ENCODE measurements at places on chromosomes 3 and 15.

GRCh38 chr15:74716651-74717050 lies 8.7 kb downstream of the CYP1A1 start:
- DNase-seq: no peak

DNA sequence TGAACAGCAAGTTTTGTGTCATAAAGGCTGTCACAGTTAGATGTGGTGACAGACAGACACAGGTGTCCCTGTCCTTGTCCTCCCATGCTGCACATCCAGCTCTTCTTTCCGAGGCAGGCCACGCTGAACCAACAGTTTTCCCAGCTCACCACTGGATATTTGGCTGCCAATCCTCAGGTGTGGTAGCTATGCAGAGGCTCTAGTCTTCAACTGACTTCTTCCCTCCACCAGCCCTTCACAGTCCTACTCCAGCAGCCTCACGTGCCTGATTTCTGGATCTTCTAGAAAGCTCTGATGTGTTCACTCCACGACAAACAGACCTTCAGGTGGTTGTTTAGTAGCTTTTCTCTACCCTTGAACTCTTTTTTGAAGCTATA lies 145.5 kb downstream of the UACA start:
- DNase-seq: no peak

DNA sequence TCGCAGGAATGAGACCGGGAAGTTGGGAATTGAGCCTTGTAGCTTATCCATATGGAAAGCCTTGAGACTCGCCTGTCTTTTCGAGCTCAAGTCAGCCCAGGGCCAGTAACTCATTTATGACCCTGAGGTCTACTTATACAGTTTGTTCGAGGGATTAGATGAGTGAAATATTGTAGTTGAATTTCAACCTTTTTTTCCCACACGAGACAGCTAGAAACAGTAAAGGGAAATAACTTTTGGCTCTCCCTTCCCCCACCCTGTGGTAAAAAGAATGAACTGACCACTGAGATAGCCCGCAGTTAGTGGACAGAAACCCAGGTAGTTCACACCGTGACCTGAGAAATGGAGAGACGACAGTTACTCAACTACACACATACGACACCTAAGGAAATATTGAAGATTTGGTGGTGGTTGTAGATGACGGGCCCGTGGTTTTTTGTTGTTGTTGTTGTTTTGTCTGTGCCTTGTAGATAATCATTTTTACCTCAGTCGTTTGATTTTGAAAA lies 841 bp downstream of the EIF3J start:
- no peak for DNase-seq

GRCh38 chr3:121957674-121958415 lies 63.6 kb downstream of the SLC15A2 start:
- no peak for DNase-seq

- no peak for DNase-seq
Measured at GRCh38 chr3:119647843-119648575, 12.4 kb downstream of the POPDC2 start.

- no peak for DNase-seq
Measured at GRCh38 chr15:95446854-95447253, 883.6 kb upstream of the NR2F2 start.

DNA sequence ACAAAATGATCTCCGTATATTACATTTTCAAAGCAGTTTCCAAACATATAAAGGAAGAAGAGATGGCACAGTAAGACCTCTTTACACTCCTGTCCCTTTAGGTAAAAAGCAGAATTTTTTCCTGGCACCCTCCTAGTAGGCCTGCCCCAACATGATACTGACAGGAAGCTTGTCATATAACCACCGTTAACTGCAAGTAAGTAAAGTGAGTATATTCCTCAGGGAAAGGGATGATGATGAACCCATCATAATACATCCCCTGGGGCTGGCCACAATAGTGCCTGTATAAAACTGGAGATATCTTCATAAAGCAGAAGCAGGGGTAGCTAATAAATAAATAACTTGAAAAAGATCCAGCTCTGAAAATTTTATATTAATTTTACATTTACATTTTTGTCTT lies 893.0 kb downstream of the DIPK2A start:
- no peak for DNase-seq

DNA sequence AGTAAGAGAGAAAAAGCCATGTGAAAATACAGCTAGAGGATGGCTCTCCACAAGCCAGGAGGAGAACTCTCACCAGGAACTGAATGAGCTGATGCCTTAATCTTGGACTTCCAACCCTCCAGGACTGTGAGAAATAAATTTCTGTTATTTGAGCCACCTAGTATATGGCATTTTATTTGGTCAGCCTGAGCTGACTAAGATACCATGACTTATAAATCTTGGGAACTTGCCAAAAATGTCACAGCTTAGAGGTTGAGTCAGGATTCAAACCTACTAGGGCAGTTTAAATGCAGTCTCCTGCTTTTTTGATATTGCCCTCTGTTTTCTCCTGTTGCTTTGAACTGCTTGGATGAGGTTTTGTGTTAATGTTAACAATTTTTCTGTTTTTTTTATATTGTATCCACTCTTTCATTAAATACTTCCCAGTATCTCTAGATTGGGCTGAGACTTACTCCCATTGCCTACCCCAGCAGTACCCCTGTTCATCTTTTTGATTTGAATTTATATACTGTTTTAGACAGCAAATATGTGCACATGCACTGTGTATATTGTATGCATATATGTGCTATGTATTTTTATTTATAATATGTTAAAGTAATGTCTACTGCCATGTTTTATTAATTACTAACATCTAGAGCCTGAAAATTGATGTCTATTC lies 1223.2 kb downstream of the OTOL1 start:
- peak; percentile 51 for DNase-seq

GRCh38 chr3:168455814-168456213 lies 360.1 kb upstream of the GOLIM4 start:
- no peak for DNase-seq

DNA sequence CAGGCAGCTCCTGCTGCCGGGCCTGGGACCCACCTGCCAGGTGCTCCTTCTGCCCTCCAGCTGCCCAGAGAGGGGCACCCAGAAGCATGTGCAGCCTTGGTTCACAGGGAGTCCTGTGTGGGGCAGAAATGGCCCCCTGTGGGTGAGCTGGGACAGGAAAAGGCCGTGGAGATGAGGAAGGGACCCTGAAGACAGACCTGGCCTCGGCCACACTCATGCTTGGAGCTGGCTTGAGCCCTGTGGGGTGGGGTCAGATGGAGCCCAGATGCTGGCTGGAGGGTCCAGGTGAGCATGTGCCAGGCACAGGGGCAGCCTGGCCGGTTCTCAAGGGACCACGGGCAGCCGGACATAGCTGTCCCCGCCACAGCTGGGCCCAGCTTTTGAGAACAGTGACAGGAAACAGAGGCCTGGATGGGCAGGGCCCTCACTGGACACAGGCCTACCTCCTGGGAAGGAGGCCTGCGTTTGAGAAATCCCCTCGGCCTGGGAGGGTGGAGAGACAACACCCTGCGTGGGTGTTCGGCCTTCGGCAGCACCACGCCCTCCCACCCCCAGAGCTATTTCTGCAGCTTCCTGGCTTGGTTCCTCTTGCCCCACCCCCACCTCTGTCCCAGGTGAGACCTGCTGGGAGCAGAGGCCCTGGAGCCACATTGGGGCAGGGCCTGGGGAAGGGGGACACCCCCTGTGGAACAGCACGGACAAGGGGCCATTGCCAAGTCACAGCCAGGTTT lies 132.6 kb upstream of the MEF2A start:
- DNase-seq: no peak
